ENCODE measurements at places on chromosomes 4 and X.

DNA sequence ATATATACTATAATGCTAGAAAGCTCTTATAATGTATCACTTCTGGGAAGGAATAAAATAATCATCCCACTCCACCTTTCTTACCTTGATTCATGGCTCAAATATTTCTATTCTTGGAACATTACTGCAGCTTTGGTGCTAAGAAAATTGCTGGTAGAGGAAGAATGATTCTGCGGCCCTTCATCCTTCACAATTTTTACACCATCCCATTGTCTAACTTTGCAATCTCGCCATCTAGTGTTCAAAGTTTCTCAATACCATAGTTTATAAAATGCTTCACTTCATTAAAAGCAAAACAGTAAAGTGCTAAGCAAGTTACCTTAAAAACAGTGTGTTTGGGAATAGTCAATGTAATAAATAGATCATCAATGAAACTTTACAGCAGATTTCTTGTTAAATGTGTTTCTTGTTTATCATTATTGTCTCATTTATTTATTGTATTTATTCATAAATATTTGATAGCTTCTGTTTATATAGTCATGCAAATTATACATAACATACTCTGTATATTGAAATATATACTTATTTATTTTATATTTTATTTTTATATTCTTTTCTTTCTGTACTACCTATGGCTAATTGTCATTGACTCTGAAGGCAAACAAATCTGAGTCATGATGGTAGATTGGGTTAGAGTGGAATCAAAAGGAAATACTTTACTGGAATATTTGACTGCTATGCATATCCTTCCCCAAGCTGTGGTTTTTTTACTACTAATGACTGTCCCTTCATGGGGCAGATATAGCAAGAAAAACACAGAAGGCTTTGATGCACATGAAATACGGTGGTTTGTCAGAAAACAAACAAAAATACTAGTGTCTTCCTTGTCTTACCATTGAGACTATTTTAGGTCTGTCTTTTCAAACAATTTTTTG lies 390.7 kb downstream of the MAPK10 start:
- H3K27me3 ChIP-seq, result no peaks in the 10 kb centered on the region
- H3K4me1 ChIP-seq, result no peaks in the 10 kb centered on the region
- DNase-seq, result peak; percentile 33
- H3K4me3 ChIP-seq, result no peak overlapping the region
- H3K27ac ChIP-seq, result no peak overlapping the region
- H3K36me3 ChIP-seq, result no peaks in the 10 kb centered on the region

- H3K4me3 ChIP-seq, result no peak overlapping the region
- H3K27ac ChIP-seq, result no peak overlapping the region
- no peaks in the 10 kb centered on the region for H3K4me1 ChIP-seq
- H3K36me3 ChIP-seq, result no peaks in the 10 kb centered on the region
Observed at GRCh38 chr4:48315728-48316630, 25.4 kb upstream of the SLAIN2 start.

DNA sequence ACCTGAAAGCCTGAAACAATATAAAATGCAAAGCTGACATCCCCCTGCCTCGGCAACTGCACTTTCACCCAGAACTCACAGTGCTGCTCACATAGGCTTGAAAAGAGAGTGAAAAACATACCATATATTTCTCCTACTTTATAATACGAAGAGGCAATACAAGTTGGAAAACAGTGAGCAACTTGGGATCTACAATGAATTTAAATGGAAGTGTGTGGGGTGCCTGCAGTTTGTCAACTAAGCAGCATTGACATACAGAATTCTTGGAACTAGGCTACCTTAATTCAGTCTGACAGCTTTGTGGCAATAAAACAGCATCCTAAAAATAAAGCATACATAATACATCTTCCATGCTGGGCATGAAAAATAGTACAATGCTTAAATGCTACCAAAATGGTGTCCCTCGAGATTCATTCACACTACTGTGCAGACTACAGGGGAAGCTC lies 8.0 kb downstream of the GASK1B start:
- no peak overlapping the region for H3K27ac ChIP-seq
- DNase-seq, result no peak
- peaks cover 16% of the 10 kb centered on the region for H3K36me3 ChIP-seq
- H3K27me3 ChIP-seq, result no peaks in the 10 kb centered on the region
- peak overlapping the region; percentile 21 for H3K4me3 ChIP-seq

GRCh38 chr4:119550857-119551532 lies 77.6 kb downstream of the PDE5A start:
- no peak for DNase-seq
- no peak overlapping the region for H3K4me3 ChIP-seq
- H3K27me3 ChIP-seq, result no peaks in the 10 kb centered on the region
- H3K4me1 ChIP-seq, result no peaks in the 10 kb centered on the region

GRCh38 chr4:186755550-186756519 lies 32.2 kb upstream of the FAT1 start:
- peaks cover 58% of the 10 kb centered on the region for H3K4me1 ChIP-seq
- DNase-seq, result peak; percentile 97
- H3K4me3 ChIP-seq, result no peak overlapping the region
- no peaks in the 10 kb centered on the region for H3K36me3 ChIP-seq

All from HepG2 (cell line).